ENCODE measurements at places on chromosomes 6 and 20.

DNA sequence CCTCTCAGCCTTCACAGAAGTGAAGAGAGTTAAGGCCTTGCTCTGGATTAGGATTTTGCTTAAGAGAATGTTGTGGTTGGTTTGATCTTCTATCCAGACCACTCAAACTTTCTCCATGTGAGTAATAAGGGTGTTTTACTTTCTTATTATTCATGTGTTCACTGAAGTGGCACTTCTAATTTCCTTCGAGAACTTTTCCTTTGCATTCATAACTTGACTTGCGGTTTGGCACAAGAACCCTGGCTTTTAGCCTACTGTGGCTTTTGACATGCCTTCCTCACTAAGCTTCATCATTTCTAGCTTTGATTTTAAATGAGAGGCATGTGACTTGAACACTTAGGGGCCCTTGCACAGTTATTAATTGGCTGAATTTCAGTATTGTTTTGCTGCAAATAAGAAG lies 166.1 kb upstream of the OPRM1 start:
- no peak for DNase-seq

DNA sequence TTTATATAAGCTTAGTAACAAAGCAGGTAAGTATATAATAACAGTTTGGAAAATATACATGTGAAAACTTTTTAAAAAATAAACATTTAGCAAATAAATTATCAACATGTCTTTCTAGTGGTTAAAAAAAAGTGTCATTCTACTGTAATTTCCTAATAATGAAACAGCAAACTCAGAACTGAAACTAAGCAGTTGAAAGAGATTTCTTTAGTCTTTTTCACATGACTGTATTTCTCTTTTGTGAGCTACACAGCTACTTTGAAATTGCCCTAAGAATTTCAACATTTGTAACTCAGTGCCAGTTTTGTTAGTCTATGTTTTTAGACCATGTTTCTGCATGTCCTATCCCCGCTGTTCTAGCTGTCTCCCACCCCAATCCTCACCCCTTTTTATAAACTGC lies 28.4 kb upstream of the SDHAF4 start:
- no peak for DNase-seq

- DNase-seq, result no peak
Measured at GRCh38 chr6:10307476-10307875, 107.4 kb downstream of the TFAP2A start.

DNA sequence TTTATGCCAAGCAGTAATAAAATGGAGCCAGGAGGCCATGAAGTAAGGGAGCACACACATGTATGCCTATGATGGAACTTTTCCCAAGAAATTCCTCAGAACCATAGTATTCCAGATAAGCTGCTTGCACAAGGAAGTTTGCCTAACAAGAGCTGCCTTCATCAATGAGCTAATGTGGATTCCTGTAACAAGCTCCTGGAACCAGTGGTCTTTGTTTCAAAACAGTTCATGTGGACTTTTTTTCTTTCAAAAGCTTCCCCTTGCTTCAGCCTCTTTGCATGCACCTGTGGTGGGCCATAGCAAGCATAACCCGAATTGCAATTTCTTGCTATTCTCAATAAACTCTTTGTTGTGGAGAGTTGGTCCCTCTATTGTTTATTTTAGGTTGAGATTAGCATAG lies 359.6 kb downstream of the UTRN start:
- no peak for DNase-seq

Data from activated T-cell treated with anti-CD3 and anti-CD28 coated beads for 24 hours (primary cell).